Ammon's horn (tissue), 1 donor: ENCODE measurements at places on chromosomes 2 and 18.

DNA sequence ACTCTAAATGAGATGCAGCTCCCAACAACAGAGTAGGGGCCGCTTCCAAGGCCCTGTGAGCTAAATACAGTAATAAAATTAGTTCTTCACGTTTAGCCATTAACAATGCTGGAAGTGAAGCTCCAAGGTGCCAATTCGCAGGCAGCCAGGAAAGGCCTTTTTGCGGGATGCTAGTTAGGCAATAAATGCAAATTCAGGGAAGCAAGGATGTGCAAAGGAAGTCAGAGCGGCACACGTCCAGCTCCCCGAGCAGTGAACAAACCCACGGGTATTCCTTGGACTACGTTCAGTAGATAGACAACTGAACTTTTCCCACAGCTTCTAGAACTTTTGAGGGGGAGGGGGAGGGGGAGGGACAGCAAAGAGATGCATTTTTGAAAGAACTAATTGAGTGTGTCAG lies 6.9 kb downstream of the ZNF516 start:
- DNase-seq: no peak

DNA sequence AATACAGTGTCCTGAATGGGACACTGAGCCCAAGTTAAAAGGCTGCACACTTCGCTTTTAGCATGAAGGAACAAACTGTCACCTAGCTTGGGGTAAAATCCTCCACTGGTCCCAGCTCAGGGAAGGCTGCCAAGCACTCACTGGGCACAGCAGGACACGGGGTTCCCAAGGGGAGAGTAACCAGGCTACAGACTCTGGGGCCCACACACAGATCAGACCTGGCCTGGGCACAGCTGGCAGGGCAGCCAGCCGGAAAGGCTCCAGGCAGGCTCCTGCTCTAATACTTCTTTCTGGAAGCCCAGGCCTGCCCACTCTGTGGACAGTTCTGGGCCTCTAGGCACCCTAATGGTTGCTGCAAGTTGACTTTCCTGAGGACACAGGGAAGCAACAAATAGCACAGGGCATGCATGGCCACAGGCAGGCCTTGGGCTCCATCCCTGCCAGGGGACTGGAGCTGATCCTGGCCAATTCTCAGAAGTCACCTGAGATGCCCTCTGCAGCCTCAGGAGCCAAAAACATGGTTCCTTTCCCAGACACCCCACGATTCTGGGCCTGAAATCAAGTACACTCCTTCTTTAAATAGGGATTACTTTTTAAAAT lies 18.7 kb upstream of the SULT1C3 start:
- peak; percentile 65 for DNase-seq

DNA sequence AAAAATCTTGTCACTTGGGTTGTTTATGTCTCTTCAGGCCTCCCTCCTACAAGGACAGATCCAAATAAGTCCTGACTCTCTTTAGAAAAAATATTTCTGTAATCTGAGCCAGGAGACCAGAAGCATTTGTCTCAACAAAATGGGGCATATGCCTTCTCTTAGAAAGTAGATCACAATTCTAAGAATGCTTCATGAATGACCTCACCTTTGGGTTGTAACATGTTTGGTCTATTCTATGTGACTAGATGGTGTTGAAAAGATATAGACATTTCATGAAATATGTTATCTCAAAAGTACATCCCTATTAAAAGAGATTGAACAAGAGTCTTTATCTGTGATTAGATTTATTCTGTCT lies 159.0 kb upstream of the SETBP1 start:
- DNase-seq: no peak

- DNase-seq: peak; percentile 68
These were observed 752 bp downstream of the MGAT4A start for GRCh38 chr2:98730053-98730706.

DNA sequence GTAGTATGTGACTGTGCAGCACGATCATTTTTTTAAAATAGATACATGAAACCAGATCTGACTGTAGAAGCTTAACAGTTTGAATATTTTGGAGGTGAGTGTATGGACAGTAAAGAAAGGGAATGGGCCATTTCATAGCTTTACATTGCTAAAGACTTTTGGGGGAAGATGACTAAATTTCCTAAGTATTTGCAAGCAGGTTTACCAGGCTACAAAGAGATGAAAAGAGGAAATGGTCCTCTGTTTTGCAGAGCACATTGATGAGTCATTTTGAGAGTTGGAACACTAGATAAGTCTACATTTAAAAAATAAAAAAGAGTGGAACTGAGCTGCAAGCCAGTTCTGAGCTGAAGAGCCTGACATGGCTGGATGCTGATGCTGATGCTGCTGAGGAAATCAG lies 115.7 kb upstream of the LRATD1 start:
- peak; percentile 8 for DNase-seq

DNA sequence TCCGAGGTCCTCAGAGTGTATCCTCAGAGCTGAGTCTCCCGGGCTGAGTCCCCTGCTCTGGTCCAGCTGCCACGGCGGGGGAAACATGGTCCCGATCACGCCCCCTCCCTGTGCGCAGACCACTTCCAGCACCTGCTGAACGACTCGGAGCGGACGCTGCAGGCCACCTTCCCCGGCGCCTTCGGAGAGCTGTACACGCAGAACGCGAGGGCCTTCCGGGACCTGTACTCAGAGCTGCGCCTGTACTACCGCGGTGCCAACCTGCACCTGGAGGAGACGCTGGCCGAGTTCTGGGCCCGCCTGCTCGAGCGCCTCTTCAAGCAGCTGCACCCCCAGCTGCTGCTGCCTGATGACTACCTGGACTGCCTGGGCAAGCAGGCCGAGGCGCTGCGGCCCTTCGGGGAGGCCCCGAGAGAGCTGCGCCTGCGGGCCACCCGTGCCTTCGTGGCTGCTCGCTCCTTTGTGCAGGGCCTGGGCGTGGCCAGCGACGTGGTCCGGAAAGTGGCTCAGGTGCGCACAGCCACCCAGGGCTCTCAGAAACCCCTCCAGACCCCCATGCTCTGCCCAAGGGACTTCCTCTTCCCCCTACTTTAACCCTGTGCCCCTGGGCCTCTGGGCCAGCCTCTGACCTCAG lies 26.7 kb downstream of the GPC1 start:
- DNase-seq: no peak

- DNase-seq: no peak
These were observed 382.3 kb upstream of the NXPH2 start for GRCh38 chr2:139162456-139162855.

GRCh38 chr2:173572848-173573247 lies 218.2 kb downstream of the CDCA7 start:
- no peak for DNase-seq

- no peak for DNase-seq
These were observed 67.4 kb downstream of the HS1BP3 start for GRCh38 chr2:20583425-20583881.

DNA sequence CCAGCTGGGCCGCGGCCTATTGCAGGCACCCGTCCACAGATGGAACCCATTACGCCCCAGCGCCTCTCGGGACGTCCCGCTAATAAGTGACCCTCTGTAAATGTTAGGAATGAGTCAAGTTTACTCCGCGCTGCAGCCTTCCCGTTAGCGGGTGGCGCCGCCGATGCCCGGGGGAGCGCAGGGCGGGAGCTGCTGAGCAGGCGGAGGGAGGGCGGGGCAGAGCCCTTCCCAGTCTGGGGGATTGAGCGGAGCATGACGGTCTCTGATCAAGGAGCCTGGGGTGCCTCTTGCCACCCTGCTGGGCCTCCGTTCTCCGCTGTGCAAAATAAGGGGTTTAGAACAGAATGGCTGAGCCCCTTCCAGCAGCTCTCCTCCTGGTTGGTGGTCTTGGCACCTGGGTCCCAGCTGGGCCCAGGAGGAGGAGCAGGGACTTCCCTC lies 10.5 kb downstream of the CROCC2 start:
- DNase-seq: no peak

- DNase-seq: no peak
These were observed 27.1 kb downstream of the RRM2 start for GRCh38 chr2:10149635-10150034.

GRCh38 chr2:212426637-212427412 lies 111.8 kb downstream of the ERBB4 start:
- no peak for DNase-seq

- peak; percentile 68 for DNase-seq
These were observed 61.4 kb downstream of the SMAD7 start for GRCh38 chr18:48889115-48889941.

DNA sequence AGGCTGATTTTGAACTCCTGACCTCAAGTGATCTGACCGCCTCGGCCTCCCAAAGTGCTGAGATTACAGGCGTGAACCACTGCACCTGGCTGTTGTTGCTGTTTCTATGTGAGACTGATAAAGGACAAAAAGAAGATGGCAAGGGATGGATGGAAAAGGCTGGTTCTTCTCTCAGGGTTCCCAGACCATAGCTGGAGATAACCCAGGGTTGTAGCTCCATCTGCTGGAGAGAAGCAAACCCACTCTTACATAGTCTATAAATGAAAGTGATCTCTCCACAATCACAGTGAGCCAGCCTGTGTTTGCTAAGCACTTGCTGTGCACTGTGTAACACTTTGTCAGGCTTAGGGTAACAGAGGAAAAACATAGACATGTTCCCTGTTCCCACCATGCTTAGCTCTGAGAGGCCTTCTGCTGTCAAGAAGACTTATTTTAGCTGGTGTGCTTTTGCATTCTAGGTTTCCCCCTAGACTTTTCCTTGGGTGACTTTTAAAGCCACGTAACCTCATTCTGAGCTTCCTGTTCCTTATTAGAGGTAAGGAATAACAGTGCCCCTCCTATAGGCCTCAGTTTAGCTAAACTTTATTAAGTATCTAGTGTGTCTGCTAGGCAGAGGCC lies 49.7 kb downstream of the LIMS1 start:
- peak; percentile 91 for DNase-seq

- DNase-seq: no peak
These were observed 30.4 kb downstream of the ANKRD44 start for GRCh38 chr2:197280015-197280702.

DNA sequence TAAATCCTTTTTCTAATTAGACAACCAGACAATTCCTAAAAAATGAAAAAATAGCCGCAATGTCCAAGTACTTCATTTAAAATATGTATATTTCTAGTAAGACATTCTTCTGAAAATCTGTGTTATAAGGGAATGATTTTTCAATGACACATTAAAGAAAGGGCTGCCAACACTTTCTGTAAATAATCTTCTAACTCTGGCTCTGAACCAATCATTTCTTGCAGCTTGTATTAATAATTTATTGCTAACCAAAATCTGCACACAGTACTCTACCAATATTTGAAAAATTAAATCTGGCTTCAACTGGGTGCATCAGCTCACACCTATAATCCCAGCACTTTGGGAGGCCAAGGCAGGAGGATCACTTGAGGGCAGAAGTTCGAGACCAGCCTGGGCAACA lies 8.3 kb downstream of the NFU1 start:
- DNase-seq: no peak

- no peak for DNase-seq
These were observed 103.8 kb downstream of the TMEM17 start for GRCh38 chr2:62402156-62402555.

DNA sequence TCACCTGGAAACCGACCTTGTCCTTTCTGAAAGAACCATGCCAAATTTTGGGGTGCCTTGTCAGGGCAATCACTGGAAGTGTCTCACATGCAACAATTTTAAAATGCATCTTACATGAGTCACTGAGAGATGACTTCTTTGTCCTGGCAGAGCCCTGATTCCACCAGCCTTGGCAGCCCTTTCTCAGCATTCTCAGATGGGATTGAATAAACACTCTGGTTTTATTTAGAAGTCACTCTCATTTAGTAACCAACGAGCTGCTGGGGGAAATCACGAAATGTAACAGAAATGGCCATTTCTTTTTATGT lies 3.8 kb upstream of the ATP8B1 start:
- DNase-seq: peak; percentile 18

DNA sequence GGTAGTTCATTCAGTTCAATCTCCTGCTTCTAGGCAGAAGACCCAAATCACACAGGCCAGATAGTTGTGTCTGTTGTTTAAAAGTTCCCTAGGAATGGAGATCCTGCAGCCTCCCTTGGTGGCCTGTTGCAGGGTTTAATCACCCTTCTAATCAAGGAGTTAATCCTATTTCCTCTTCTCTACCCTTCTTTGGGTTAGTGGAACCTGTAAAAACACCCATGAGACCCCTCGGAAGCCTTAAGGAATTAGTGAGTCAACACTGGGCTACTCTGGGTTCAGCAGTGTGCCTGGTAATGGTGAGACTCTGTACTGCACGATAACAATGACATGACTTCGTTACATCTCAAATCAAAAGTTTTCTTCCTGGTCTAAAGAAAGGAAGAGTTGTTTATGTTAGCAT lies 217.6 kb upstream of the NRP2 start:
- DNase-seq: no peak

DNA sequence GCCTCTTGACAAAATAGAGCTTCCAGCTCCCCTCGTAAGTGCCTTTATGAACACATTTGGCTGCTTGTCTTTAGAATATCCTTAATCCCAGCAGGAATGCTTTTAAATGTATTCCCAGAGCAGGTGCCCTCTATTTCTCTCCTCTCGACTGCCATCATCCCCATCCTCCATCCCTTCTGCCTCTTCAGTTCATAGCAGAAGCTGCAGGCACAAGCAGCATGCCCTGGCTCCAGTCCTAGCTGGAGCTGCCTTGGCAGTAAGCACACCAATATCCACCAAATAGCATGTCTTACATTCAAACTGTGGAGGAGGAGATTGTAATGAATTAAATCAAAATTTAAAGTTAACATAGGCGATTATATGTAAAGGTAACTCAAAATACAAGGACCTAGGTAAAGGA lies 891.3 kb upstream of the SLC39A10 start:
- DNase-seq: peak; percentile 9

DNA sequence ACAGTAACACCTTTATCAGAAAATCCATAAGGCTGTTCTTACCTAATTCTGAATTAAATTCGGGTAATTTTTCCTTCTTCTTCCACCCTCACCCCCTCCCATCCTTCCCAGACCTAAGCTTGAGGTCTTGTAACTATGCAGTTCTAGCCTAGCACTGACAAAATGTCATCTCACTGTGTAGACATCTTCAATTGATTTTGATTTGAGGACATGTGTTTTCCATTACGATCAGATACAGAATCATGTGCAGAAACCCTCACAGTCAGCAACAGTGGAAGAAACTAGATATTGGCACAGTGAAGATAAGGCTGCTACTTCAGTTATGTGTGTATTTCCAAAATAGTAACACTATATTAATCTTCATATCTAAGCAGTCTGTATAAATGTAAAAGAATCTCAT lies 244.6 kb downstream of the THSD7B start:
- no peak for DNase-seq

DNA sequence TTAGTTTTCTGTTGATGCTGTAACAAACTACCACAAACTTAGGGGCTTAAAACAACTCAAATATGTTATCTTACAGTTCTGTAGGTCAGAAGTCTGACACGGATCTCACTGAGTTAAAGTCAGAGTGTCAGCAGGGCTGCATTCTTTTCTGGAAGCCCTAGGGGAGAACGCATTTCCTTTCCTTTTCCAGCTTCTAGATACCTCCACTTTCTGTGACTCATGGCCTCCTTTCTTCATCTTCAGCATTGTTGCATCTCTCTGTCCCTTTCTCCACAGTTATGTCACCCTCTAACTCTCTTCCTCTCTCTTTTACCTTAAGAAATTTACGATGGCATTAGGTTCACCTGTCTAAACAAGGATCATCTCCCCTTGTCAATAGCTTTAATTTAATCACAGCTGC lies 13.3 kb upstream of the PPP4R1 start:
- DNase-seq: no peak

DNA sequence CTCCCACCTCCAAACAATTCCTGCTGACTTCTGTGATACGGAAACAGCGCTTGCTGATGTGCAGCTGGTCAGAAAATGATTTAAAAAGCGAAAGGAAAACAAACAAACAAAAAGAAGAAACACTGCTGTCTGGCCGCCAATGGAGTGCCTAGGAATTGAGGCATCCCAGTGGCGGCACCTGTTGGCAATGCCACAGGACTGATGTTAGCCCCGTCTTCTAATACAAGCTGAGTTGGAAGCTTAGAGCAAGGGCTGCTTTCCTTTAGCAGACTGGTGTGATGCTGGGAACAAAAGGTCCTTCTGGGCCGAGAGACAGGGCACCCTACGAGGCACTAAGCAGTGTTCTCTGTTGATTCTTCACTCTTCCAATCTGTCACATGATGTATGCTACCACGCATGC lies 163.6 kb upstream of the REV1 start:
- no peak for DNase-seq
